ENCODE measurements at places on chromosomes 3 and 15.
A peak's percentile ranks its signal among the peaks of the same experiment; 100 is the strongest.

DNA sequence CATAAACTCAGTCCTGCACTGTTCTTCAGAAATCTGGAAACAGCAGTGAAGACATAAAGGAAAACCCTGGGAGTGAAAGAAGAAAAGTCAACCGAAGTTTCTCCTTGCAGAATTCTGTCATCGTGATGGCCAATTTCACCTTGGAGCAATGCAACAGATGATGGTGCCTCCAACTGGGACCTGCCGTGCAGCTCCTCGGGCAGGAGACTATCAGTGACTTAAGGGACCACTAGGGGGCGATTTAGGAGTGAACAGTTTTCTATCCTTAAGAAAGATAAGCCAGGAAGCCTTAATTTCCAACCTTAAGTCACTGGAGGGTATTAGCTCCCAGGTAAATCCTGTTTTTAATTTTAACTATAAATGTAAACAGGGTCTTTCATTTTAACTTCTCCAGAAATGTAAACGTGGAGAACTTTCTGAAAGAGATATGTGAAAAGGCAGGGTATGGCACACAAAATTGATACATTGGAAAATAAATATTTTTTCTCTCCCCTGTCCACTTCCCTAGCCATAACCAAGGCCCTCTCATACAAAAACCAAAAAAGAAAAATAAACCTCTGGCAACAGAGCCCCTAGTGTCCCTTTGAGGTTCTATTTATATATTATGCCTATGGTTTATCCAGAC lies 116.3 kb downstream of the PDZRN3 start:
- DNase-seq = no peak

GRCh38 chr15:31257286-31257685 lies 69.3 kb upstream of the KLF13 start:
- no peak for DNase-seq

DNA sequence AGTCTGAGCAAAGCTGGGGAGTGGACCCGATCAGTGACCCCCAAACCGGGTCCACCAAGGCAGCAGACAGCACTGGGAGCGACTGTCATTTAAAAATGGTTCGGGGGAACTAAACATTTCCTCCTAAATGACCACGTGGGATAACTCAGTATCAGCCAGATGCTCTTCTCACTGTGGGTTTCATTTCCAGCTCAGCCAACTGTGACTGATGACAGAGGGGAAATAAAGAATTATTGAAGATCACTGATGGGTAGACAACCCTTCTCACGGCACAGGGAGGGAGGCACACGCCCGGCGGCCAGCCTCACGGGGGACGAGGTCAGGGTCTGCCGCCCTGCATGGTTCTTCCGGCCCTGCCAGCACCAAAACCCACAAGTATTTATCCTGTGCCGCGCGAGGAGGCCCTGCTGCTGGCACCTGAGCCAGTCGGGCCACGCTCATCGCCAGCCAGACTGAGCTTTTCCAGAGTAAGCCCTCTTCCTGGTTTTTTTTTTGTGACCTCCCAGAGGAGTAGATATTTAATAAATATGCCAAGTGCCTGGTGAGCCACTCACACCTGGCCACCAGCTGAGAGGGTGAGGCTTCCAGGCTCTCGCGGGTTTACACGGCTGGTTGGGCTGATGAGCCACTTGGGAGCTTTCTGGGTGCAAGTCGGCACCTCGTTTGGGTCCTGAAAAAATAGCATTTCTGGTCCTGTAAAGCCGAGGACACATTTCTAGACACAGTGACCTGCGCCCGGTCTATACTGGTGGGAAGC lies 6.2 kb downstream of the MELTF start:
- DNase-seq = no peak

DNA sequence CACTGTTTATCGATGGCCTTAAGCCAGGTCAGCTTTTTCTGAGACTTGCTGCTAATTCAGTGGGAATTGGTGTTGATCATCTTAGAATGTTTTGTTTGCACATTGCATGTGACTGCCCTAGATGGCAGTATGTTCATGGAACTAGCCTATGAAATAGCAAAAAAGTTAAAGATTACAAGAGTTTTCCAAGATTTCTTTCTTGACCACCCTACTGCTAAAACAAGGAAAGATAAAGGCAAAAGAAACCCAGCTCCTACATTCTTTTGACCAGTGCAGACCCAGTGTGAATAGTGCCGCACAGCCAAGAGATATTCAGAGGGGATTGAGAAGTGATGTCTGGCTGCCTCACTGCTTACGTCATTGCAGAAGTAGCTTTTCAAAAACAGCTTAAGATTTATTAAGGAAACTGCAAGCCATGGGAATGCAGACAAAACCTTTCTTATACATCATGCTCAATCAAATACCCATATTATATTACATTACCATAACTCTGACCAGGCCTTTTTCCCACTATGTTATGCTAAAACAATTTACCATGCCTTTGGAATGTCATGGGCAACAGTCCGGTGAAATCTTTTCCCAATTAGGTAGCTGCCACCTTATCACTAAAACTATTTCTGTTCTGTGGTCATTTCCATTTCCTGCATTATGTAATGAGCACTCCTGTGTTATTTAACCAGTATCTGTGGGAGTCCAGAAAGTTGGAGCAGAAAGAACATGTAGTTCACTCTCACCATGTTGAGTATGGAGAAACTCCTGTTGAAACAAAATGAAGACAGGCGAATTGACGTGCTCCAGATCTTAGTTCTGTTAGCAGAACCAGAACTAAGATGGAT lies 6.0 kb downstream of the PHLDB2 start:
- DNase-seq = no peak

- no peak for DNase-seq
Observed at GRCh38 chr15:90037511-90037860, 36.4 kb downstream of the ZNF710 start.

- no peak for DNase-seq
Observed at GRCh38 chr3:13647298-13648059, 98.6 kb downstream of the FBLN2 start.

DNA sequence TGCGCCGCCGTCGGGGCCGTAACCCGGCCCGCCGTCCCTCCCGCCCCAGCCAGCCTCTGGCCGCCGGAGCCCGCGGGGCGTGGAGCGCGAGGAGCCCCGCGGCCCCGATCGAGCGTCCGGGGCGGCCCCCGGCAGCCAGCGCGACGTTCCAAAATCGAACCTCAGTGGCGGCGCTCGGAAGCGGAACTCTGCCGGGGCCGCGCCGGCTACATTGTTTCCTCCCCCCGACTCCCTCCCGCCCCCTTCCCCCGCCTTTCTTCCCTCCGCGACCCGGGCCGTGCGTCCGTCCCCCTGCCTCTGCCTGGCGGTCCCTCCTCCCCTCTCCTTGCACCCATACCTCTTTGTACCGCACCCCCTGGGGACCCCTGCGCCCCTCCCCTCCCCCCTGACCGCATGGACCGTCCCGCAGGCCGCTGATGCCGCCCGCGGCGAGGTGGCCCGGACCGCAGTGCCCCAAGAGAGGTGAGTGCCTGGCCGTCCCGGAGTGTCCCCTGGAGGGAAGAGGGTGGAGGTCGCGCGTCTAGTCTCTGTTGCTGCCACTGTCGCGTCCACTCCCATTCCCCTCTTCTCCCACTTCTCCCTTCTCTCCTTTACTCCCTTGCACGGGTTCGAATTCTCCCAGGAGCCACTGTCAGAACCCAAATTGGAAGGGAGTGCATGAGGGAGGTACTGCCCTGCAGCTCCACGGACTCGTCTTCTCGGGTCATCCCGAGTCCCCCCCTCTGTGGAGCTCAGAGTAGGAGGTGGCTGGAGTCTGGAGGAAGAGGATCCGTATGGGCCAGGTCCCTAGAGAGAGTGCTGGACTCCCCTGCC lies 585 bp downstream of the CSK start:
- no peak for DNase-seq

GRCh38 chr15:76056931-76057330 lies 2.9 kb upstream of the TMEM266 start:
- no peak for DNase-seq

- DNase-seq = no peak
Observed at GRCh38 chr3:10194328-10195071, 29.8 kb downstream of the IRAK2 start.

DNA sequence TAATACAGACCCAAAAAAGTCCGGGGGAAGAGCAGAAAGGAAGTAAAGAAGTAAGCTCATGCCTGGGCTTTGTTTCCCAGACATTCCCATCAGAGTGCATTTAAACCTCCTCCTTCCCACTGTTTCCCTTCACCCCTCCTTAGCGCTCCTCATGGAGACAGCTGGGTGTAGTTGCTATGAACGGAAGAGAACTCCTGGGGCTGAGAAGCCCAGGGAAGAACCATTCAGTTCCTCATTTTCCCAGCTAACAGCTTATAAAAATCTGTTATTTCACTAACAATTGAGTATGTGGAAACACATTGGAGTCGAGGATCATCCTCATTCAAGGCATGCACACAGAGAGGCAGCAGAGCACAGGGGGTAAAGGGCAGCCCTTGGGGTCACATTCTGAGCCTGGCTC lies 299.3 kb downstream of the SHQ1 start:
- no peak for DNase-seq

GRCh38 chr3:171416061-171416460 lies 44.1 kb downstream of the TNIK start:
- DNase-seq = no peak

DNA sequence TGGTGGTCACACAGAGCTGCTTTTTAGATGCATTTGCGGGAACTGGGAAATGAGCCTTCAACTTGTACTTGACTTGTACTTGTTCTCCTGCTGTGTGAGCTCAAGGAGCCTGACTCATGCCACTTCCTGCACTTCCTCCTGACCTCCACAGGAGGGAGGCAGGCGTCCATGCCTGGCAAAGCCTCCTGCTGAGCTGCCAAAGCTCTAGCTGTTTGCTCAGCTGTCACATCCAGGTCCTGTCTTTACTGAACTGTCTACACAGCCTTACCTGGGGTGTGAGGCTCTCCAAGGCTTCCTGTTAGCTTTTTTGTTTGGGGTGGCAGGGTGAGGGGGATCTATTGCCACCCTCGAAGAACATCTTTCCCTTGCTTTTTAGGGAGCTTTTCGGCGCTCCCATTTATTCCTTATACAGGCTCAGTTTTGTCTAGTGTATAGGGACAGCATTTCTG lies 6.4 kb downstream of the THPO start:
- peak; percentile 51 for DNase-seq

DNA sequence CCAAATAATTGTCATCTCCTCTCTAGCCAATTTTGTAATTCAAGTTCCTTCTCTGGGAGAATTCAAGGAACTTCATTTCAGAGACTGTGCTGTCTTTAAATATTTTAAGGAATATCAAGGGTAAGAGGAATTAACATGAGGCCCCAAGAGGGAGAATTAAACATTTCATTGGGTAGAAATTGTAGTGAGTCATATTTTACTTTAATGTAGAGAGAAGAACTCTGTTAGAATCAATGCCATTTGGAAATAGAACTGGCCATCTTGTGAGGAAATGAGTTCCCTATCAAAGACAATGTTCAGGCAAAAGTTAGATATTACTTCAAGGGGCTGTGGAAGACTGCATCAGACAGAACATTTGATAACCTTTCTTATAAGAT lies 43.5 kb upstream of the TP63 start:
- DNase-seq = no peak

- DNase-seq = no peak
Observed at GRCh38 chr3:16425398-16426028, 88.0 kb downstream of the RFTN1 start.

GRCh38 chr3:4776980-4777581 lies 202.2 kb upstream of the BHLHE40 start:
- DNase-seq = no peak

DNA sequence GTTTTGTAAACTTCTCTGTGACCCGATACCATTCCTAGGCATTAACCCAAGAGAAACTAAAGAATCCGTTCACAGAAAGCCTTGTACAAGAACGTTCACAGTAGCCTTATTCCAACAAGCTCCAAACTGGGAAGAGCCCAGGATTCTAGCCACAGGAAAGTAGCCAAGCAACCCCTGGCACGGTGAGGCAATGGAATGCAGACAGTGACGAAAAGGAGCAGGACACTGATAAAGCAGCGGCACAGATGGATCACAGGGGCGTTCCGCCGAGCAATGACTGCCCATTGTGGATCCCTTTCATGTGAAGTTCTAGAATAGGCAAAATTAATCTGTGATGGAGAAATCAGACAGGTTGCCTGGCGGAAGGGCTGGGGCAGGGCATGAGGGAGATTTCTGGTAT lies 198.7 kb upstream of the CHRNA7 start:
- no peak for DNase-seq

Data from GOT3 (cell line).